Cerebellar cortex (tissue), 1 donor: ENCODE measurements at places on chromosomes 12 and 14.

DNA sequence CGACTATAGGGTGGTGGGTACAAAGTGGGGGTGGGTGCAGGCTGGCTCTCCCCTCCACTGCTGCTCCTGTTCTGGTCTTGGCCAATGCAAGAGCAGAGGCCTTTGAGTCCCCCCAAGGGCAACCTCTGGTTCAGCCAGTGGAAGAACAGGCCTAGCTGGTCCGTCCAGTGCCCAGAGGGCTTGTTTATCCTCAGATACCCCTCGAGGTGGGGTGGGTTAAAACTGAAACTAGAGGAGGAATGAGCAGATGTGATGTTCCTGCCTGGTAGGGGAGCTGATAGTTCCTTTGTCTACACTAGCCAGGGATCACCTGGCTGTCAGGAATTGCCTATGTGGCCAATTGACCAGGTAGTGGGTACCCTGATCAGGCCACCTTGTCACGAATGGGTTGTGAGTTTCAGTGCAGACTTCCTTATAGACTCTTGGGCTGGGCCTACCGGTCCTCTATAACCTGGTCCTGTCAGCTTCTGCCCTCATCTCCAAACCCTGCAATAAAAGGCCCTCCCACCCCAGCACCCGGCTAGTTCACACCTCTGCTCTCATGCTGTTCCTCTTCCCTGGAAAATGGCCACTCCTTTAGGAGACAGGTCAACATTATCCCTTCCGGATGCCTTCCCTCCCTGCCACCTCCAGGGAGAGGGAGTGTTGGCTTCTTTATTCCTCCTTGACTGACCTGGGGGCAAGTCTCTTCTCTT is 10.7 kb upstream of the HSP90AA1 start:
- no peak for DNase-seq

- DNase-seq, result no peak
Observed at GRCh38 chr12:33795536-33795935, 226.8 kb upstream of the ALG10 start.

DNA sequence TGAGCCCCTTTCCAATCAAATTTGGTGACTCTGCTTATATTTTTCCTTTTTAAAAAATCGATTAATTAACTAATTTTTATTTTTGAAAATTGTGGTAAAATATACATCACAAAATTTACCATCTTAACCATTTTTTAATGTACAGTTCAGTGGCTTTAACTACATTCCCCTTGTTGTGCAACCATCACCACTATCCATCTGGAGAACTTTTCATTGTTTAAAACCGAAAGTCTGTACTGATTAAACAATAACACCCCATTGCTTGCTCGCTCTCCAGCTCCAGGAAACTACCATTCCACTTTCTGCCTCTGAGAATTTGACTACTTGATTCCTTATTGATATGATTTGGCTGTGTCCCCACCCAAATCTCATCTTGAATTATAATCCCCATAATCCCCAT is 283.4 kb downstream of the C12orf75 start:
- DNase-seq, result no peak

DNA sequence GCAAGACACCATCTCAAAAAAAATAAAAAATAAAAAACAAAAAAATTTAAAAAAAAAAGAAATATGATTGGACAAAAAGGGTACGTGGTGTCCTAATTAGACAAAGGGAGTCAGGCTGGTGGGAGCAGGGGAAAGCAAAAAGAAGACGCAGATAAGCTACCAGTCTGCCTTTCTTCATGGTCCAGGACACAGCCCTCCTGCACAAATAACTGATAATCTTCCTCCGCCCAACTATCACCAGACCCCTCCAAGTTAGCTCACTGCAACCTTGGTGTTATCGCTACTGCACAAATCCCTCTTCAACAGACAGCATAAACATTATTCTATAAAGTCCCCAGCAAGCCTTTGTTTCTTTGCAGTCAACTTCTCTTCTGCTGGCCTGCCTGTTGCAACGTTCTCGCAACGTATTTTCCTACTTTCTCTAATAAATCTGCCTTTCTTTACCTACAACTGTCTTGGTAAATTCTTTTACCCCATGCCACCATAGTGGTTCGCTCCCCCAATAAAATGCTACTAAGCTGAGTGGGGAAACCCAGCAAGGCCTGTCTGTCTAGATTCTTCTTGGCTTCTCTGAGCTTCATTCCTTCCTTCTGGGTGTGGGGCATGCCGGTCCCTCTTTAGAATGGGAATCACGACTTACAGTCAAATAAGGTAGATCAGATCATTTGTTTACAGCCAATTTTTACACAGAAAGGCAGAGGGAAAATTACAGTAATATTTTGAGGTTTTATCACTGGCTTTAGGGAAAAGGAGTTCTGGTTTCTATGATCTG is 14.6 kb upstream of the DNAL1 start:
- DNase-seq, result no peak

DNA sequence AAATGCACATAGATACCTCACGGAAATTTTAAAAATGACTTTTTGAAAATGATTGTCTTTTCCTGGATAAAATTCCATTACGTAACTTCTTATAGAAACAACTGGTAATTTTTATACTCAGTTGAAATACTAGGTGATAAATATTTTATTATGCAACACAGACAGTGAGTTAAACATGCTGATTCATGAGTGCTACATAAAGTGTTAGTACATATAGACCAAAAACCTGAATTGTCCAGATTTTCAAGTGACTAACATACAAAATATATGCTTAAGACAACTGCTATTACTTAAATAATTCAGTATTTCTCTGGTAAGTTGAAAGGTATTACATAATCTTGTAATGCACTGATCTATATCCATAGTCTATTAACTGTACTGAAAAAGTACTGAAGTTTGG is 11.9 kb downstream of the PTPRO start:
- DNase-seq, result no peak

- DNase-seq, result no peak
Observed at GRCh38 chr12:30399859-30400258, 295.8 kb downstream of the IPO8 start.

- DNase-seq, result no peak
Observed at GRCh38 chr12:109782326-109782703, 50.9 kb downstream of the TRPV4 start.
